Sciatic nerve (tissue), 2 donors: ENCODE measurements at places on chromosomes 3 and 15.

- no peak for DNase-seq
These were observed 28.9 kb upstream of the OSTN start for GRCh38 chr3:191170097-191170496.

GRCh38 chr3:188584162-188584529 lies 430.2 kb downstream of the LPP start:
- no peak for DNase-seq

- no peak for DNase-seq
These were observed 24.4 kb upstream of the TMC3 start for GRCh38 chr15:81398456-81398855.

DNA sequence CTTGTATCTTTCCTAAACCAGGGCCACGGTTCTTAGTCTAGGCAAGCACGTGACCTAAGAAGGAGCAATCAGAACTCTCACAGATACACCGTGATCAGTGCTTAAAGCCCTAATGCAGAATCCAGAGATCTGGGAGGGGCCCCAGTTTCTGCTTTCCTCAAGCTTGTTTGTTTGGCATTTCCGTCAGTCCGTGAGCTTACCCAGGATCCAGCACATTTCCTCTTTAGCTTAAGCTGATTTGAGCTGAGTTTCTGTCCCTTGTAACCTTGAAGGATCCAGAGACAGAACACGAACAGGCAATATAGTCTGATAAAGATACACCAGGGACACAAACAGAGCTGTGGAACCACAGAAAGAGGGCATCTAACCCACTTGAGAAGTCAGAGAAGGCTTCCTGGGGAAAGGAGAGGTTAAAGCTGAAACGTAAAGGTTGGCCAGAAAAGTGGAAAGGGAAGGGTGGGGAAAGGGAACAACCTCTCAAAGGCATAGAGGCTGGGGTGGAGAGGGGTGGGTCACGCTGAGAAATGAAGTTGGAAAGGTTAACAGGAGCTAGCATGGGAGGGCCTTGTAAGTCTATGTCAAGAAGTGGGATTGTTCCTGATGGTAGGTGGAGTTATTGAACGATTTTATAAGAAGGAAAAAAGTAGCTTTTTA lies 42.1 kb upstream of the RARB start:
- DNase-seq, result no peak
